ENCODE measurements at places on chromosomes 3 and 15.

DNA sequence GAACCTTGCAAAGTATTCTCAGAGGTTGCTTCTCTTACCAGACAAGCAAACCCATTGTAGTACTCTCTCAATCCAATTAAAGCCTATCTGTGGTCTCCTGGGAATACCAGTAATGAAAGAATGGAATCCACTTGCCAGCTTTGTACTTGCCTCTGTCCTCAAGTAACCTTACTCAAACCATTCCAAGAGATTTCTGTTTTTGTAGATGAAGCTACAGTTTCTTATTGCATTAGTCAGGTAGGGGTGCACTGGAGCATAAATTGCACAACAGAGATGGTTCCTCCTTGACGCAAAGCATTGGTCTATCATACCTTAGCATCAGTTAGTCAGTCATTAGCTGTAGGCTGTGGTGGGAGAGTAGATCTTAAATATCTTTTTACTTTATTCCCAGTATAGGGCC lies 52.9 kb downstream of the BTLA start:
- DNase-seq: no peak

DNA sequence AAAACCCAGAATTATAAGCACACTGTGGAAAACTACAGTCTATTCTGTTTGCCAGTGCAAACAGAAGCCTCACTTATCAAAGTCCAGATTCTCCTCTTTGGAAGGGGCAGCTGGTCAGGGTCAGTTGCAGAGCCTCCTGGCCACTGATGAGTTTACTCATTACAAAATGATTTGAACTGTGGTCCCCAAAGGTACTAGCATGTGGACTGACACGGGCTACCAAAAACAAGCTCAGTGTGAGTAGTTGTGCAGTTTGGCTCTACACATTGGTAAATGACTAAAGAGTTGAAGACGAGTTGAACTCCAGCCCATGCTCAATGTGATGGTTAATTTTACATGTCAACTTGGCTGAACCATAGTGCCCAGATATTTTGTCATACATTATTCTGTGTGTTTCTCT lies 221.5 kb downstream of the ZIC4 start:
- no peak for DNase-seq

DNA sequence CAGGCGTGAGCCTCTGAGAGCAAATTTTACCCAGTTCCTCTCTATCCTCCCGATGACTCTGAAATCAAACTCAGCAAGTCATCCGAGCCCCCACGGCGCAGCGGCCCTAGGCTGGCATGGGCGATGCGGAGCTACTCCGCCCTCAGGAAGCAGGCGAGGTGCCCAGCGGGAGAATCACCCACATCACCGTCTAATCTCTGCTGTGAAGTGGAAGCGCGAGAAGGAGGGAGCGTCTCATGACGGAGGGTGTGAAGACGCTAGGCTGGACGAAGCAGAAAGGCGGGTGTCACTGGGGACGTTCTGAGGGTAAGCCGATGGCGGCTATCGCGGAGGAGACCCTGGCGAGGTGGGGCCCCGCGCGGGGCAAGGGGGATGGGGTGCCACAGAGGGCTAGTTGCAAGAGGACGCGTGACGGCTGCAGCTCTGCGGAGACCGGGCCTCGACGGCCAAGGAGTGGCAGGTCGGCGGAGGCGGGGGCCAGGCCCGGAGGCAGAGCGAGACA lies 9.1 kb upstream of the GNAI2 start:
- peak; percentile 43 for DNase-seq

- no peak for DNase-seq
These were observed 44.4 kb downstream of the ST3GAL6 start for GRCh38 chr3:98807561-98807960.
